Nephron progenitor cell (in vitro differentiated cells): ENCODE measurements at places on chromosomes 5 and 9.
A peak's percentile ranks its signal among the peaks of the same experiment; 100 is the strongest.

DNA sequence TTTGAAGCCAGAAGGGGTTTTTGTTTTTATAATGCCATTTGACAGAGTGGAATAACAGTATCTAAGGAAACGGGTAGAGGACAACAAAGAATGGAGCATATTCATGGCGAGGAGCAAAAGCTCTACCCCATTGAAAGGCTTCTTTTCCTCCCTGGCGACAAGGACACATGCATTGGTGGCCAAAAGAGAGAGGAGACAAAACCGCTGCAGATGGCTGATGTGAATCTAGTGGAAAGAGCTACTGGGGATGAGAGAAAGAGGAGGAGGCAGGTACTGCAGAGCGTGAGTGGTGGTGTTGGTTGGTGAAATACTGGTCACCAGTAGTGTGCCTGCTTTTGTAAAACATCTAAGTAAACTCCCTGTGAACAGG lies 491 bp downstream of the APC start:
- peak; percentile 4 for DNase-seq

DNA sequence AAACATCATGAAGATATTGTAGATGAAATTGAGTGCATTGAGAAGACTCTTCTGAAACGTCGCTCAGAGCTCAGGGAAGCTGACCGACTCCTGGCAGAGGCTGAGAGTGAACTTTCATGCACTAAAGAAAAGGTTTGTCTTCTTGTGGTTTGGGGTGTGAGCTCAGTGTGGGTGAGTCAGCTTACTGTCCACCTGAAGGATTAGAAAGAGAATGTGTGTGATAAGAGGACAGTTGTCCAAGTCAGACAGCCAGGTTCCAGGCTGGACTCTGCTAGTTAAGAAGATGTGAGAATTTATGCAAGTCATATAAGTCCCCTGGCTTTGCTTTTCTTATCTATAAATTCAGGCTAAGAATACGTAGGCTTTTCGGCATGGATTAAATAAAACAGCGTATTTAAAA lies 46.9 kb downstream of the RAB14 start:
- no peak for DNase-seq

- no peak for DNase-seq
Measured at GRCh38 chr9:121485623-121486022, 14.0 kb downstream of the GGTA1 start.

- DNase-seq = no peak
Measured at GRCh38 chr5:14465776-14466175, 115.8 kb upstream of the OTULINL start.

DNA sequence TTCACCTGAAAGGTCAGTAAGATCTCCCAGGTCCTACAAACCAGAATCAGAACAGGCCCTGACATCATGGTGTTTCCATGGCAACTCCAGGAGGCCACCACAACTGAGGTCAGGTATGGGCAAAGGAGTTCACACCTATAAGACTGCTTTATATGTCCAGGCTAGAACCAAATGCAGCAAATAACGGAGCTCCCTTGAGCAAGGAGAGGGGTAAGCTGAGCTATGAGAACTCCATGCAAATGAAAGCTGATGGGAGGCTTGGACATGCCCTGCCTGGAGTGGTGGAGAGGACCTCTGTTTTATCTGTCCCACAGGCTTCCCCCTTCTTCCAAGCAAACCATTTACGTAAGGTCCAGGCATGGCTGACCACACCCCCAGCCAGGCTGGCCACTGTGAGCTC lies 207.7 kb downstream of the SPOCK1 start:
- no peak for DNase-seq

GRCh38 chr5:98940581-98940980 lies 11.8 kb upstream of the CHD1 start:
- no peak for DNase-seq

GRCh38 chr9:78601957-78602565 lies 305.1 kb downstream of the PSAT1 start:
- peak; percentile 44 for DNase-seq

DNA sequence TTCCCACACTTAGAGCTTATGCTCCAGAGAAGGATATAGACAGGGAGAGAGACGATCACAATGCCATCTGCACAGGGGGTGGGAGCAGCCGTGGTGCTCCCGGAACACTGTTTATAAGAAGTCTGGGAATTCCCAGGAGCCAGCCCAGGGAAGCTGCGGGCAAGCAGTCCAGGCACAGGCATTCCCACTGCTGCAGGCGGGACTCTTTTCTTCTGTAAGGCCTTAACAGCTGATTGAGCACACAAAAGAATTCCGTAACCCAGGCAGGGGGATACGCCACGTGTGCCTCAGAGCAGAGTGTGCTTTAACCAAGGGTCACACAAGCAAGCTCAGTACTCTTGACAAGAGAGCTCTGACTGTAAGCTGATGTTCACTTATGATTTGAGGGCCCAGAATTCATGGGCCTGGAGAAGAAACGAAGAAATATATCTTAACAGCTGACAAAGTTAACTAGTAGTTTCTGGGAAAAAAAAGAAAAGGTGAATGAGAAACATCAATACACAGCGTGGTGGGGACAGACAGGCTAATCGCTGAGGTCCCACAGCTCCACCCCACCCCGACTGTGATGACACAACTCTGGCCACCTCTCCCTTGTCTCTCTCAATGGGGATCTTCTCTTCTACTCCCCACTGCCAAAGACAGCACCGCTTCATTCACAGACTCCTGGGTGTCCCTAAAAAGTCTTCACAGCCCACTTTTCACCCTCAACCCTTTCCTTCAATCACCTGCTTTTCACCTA lies 85.9 kb upstream of the SIMC1 start:
- peak; percentile 43 for DNase-seq

DNA sequence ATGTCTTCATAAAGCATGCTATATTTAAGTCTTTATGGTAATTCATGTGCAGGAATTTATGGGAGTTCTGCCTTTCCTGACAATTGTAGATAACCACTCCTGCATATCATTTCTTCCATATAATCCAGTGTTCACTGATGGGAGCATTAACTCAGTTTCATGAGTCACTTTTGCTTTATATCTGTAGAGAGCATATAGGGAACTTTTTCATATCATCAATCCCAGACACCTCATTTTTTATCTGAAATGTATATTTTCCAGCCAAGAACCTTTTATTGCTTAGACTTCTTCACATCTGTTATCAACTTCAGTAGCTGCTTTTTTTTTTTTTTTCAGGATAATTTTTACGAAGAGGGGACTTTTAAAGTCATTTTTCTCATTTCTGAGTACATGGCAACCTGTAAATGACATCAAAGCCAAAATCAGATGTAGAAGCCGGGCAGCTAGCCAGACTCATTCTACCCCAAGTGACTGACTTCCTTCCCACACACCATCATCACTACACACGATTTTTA lies 41.1 kb downstream of the NFX1 start:
- DNase-seq = no peak

- DNase-seq = peak; percentile 20
Measured at GRCh38 chr5:59123595-59124561, 541.0 kb downstream of the RAB3C start.

DNA sequence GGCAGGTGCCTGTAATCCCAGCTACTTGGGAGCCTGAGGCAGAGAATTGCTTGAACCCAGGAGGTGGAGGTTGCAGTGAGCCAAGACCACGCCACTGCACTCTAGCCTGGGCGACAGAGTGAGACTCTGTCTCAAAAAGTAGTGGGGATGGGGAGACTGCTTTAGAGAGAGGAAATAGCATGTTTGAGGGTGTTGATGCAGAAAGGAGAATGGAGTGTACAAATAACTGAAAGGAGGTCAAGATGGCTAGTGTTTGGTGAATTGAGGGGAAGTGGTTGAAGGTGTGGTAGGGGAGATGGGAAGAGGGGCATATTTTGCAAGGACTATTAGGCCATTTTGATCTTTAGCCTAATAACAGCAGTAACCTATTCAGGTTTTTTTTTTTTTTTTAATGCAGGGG lies 18.2 kb downstream of the TENT2 start:
- DNase-seq = no peak

DNA sequence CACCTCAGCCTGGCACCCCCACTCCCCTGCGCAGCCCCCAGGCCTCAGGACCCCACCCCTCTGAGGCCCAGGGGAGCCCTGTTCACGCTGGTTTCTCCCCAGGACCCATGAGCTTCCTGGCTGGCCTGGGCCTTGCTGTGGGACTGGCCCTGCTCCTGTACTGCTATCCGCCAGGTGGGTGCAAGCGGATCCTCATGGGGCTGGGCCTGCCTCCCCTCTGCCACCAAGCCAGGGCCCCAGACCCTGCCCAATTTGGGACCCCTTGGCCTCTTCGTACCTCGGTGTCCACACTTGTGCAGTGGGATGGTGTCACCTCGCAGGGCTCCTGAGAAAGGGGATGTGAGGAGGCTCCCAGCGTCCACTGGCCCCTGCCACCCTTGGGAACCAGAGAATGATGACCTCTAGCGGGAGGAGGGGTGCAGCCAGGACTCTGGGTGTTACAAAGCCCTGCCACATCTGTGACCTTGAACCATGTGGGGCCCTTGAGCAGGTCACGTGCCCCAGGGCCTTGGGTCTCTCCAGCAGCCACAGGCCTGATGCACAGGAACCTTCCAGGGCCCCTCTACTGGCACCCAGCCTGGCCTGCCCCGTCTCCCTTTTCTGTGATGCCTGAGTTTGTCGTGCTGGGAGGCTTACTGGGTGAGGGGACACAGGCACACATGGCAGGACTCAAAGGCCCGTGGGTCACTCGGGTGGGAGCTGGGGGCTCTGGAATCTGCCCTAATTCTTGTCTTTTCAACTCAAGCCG lies 16.3 kb downstream of the CARD19 start:
- DNase-seq = no peak

DNA sequence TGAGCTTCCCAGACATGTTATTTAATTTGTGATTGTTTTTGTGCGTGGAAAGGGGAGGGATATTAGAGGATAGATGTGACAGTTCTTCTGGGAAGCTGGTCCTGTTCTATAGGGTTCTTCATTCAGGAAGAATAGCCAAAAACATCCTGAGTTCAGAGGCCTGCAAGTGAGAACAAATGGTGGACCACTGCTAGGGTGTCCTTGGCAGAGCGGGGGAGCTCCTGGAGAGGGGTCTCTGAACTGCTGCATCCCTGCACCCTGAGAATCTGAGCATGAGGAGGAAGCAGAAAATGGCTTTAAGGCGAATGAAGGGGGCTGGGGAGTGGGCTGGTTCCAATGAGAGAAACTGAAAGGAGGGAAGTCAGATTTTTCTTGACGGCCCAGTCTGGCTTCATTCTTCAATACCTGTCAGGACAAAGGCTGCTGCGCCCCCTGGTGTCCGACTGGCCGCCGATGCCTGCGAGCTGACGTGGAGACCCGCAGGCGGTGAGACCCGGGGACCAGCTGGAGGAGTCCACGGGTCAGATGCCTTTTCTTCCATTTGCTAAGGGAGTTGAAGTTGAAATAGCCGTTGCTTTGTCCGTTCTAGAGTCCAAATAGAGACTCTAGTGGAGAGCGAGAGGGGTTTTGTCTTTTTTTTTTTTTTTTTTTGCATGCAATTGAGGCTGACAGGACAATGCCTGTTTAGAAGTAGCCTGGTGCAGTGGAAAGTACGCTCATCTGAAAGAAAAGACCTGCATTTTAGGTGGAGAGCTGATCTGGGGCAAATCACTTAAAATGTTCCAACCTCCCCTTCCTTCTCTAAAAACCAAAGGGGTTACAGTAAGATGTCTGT lies 39.5 kb upstream of the NFIB start:
- DNase-seq = peak; percentile 97

GRCh38 chr9:136373300-136374182 lies at the start of gene CARD9:
TSS of gene CARD9 (minus strand) at chr9:136373669. CDS start at chr9:136372078, 1,591 bp downstream.
- DNase-seq = no peak

GRCh38 chr5:160048131-160048530 lies 39.2 kb downstream of the TTC1 start:
- DNase-seq = no peak

- no peak for DNase-seq
Measured at GRCh38 chr9:37947977-37948376, 44.0 kb upstream of the SLC25A51 start.

- DNase-seq = no peak
Measured at GRCh38 chr5:149750596-149750995, 20.5 kb downstream of the PPARGC1B start.

GRCh38 chr9:107914151-107914550 lies 424.6 kb upstream of the KLF4 start:
- DNase-seq = no peak

- DNase-seq = peak; percentile 3
Measured at GRCh38 chr9:110476251-110476650, 103.3 kb downstream of the SVEP1 start.

GRCh38 chr5:23343121-23343520 lies 164.3 kb upstream of the PRDM9 start:
- no peak for DNase-seq

DNA sequence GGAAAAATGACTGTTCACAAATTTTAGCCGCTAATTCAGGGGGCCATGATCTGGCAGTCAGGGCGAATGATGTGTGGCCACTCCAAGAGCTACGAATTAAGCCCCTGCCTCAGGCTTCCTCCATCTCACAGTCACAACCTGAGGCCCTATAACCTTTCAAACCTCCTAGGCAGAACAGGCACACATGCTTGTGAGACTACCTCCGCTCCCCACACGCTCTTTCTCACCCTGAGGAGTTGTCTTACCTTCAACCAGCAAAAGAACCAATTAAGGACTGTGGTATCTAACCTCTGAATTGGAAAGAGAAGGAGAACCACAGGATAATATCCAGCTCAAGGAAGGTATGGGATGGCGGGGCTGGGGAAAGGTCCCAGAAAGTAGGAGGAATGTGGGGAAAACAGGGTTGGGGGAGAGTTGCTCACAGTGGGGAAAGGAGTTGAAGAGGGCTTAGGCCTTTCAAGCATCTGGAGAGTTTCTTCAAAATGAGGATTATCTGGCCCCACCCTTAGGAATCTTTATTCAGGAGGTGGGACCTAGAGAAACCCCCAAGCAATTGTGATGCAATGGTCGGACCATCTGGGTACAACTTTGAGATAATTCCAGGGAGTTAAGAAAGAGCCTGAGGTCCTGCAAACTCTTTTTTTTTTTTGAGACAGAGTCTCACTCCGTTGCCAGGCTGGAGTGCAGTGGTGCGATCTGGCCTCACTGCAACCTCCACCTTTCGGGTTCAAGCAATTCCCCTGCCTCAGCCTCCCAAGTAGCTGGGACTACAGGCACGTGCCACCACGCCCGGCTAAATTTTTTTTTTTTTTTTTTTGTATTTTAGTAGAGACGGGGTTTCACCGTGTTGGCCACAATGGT lies 5.5 kb downstream of the PCDH1 start:
- DNase-seq = no peak

DNA sequence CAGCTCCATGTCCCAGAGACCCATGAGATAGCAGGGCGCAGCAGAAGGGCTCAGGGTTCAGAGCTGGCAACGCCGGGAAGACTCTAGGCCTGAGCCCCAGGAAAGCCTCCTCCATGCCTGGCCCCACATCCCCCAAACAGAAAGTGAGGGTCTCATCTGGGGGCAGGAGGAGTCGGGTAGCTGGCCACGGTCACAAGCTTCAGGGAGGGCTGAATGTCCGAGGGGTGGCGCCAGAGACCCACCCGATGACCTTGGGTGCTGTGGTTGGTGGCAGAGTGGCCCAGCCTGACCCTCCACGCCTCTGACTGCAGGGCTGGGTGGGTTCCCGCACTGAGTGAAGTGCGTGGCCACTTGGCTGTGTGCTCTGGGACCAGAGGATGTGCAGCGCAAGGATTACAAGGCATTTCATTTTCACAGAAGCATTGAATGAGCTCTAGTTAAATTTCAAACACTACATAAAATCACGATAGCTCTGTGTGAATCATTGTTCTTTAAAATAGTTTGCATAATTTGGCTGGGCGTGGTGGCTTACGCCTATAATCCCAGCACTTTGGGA lies 3.0 kb downstream of the C8G start:
- peak; percentile 73 for DNase-seq
